ENCODE measurements at places on chromosomes 2 and 18.

- no peak for DNase-seq
Observed at GRCh38 chr18:62126737-62127136, 60.1 kb downstream of the PIGN start.

DNA sequence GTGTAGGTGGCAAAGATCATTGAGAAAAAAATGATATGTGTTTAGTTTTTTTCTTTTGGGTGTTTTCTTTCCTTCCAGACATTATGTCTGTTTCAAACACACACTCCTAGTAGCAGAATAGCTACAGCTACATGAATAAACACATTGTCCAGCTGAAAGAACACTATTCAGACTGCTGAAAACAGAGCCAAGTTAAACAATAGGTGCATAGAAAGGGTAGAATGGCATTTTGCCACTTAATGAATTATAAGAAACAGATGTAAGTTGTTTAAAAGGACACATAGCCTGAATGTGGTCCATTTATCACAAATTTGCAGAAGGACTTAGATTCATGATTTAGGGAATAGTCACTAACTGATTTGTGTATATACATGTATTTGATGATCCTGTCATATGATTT lies 20.1 kb downstream of the CTLA4 start:
- DNase-seq = no peak

DNA sequence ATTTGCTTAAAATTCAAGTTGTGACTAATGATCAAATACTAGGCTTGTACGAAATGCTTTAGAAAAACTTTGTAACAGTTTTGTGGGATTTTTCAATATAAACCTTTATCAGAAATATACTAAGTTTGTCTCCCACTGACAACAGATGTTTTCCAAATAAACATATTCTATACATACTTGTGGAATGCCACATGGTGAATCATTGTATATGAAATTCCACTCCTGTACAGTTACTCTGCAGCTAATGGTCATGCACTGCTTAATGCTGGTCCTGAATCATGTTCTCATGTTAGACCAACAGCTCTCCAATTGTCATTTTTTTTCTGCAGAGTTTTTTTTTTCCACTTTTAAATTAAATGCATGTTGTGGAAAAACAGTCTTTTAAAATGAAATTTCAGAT lies 90.1 kb downstream of the DPP4 start:
- DNase-seq = no peak

GRCh38 chr2:10354399-10354798 lies 51.7 kb downstream of the HPCAL1 start:
- DNase-seq = no peak

GRCh38 chr18:68922392-68922791 lies 124.5 kb downstream of the CCDC102B start:
- DNase-seq = no peak

DNA sequence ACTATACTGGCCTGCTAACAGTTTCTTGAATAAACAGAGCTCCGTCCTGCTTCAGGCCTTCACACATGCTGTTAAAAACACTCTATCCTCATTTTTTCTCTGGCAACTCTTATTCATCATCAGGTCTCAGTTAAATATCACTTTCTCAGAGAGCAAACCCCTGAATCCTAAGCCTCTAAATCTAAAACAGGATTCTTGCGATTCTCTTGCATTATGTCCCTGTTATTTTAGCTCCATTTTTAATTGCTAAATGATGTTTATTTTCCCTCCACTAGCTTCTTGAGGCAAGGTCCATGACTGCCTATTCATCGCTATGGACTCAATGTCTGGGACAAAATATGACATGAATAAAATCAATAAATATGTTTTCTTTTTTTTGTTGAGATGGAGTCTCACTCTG lies 190.7 kb upstream of the SMAD7 start:
- DNase-seq = no peak

DNA sequence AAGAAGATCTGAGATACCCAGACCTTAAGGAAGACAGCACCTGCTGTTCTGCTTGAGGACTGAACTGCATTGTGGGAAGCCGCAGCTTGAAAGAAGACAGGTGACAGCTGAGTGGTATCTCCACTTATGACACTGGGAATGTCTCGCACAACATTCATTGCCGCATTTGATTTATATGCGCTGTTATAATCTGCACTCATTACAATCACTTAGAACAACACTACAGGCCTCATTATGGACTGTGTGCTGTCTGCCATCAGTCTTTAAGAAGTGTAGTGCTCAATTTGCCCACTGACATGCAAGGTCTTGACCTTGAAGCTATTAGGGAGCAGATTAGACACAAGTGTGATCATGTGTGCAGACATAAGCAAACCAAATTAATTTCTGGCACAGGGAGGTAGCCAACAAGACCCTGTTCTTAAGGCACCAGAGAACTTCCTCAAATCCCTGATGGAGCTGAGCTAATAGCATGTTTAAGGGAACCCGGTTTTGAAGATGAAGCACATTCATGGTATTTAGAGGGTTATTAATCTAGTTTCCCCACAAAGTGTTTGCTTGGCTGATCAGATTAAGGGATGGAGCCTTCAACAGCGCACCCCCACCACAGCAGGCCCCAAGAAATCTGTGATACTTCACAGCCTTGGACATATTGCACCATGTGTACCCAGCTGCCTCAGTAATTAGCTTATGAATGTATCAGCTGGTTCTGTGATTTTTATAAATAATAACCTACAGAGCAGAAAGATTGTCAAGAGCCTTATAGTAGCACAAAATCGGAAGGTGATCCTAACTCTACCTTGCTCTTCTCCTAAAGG lies 146.8 kb downstream of the SATB2 start:
- no peak for DNase-seq

GRCh38 chr2:239297142-239298004 lies 103.4 kb downstream of the HDAC4 start:
- DNase-seq = no peak

DNA sequence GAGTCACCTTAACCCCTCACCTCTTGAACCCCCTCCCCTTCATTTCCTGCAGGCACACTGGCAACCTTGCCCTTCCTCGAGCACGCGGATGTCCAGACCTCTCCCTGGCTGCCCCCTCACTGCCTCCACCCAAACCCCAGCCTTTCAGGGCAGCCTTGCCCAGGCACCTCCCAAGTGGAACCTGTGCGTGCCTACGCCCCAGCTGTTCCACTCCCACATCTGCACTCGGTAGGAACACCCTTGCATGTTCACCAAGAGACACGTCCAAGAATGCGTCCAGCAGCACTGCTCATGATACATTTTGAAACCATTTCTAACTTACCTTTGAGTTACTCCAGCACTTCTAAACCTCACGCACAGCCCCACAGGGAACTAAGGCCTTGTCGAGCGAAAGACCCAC lies 93.8 kb upstream of the YWHAQ start:
- DNase-seq = no peak

- DNase-seq = no peak
Observed at GRCh38 chr2:232454630-232455029, 1.3 kb upstream of the ALPI start.

DNA sequence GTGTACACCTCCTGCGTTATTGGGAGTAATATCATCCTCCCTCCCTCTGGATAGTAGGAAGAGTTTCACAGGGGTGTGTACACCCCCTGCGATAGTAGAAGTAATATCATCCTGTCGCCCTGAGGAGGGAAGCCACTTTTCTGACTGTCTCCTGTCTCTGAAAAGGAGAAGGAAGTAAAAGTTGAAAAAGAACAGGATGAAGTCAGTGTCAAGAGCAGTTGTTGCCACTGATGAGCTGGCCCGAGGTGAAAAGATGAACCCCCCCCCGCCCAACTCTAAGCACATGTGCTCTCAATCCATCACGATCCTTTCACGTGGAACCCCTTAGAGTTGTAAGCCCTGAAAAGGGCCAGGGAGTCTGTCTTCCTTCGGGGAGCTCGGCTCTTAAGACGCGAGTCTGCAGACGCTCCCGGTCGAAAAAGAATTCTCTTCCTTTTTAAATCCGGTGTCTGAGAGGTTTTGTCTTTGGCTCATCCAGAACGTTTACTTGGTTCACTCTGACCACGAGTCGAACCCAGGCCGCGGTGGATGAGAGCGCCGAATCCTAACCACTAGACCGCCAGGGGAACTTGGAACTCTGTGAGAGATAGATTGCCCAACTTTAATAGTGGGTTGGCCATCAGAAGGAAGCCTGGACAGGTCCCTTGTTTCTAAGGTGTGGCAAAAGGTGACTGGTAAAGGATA lies 22.4 kb upstream of the NAGK start:
- no peak for DNase-seq

GRCh38 chr18:10523544-10523943 lies 2.3 kb upstream of the NAPG start:
- no peak for DNase-seq

GRCh38 chr2:200439981-200440380 lies 69.9 kb downstream of the KCTD18 start:
- DNase-seq = no peak

- DNase-seq = no peak
Observed at GRCh38 chr2:179765666-179766065, 95.7 kb downstream of the ZNF385B start.

- no peak for DNase-seq
Observed at GRCh38 chr18:65735155-65735554, 15.7 kb upstream of the CDH7 start.

DNA sequence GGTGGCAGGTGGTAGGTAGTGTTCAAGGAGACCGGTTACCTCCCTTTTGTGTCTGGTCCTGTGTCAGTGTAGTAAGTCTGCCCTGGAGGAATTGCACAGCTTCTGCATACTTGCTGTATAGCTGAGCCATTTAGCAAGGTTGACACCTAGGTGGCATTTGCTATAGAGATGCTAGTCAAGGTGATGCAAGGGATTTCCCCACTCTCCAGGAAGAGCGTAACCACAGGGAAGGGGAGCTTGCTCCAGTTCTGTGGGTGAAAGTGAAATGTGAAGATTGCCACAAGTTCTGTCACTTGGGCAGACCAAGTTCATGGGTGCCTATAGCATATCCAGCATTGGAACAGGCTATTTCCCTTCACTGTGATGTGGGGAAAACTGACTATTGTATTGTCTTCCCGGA lies 28.1 kb downstream of the NAT8 start:
- DNase-seq = no peak

DNA sequence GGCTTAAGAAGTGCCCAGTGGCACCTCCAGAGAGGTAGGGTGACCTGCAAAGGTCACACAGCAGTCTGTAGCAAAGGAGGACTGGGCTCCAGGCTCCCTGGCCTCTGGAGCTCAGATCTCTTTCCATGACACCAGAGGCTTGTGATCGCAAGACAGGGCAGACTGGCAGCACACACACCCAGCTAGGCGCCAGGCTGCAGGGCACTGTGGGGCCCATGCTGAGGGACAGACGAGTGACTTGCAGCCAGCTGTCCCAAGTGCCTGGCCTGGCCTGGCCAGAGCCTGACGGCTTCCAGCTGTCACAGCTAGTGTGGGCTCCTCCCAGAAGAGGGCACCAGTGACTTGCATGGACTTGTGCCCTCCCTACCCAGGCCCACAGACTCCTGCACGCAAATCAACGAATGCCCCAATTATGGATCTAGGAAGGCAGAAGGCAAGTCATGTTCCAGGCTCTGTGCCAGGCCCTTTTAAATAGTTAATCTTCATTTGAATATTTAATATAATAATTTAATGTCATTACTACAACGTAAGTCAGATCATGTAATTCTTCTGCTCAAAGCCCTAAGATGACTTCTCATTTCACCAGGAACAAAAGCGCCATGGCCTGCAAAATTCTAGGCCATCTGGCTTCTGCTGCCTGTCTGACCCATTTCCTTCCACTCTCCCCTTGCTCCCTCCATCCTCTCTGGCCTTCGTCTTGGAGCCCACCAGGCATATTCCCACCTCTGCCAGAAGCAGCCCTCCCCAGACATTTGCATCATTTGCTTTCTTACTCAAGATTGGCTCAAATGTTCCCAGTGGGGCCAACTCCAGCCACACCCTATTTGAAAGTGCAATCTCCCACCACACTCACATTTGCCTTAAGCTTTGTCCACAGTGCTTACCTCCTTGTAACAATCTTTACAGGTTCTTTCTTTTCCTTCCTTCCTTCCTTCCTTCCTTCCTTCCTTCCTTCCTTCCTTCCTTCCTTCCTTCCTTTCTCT lies 3.7 kb upstream of the SPEG start:
- no peak for DNase-seq

DNA sequence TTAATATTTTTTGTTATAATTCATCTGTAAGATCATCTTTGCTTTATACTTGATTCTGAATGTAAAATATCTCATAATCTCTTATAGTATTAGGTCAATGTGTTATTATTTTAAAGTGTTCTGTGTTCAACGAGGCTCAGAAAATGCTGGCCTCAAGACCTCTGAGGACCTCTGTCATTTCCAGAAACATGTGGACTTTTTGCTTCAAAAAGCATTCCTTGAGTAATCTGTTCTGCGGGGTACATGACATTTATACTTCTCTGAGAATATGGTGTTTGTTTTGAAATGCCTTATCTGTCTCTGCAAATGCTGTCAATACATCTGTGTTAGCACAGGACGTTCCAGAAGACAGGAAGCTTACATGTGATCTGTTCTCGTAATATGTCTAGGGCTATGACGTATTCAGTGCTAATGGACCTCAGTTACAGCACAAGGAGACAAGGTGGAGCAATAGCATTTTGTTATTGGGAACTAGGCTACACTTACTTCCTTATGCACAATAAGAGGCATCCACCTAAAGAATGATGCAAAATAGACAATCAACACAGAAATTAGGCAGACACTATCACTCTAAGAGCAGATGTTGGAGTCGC lies 37.6 kb upstream of the IL1RL1 start:
- DNase-seq = no peak

DNA sequence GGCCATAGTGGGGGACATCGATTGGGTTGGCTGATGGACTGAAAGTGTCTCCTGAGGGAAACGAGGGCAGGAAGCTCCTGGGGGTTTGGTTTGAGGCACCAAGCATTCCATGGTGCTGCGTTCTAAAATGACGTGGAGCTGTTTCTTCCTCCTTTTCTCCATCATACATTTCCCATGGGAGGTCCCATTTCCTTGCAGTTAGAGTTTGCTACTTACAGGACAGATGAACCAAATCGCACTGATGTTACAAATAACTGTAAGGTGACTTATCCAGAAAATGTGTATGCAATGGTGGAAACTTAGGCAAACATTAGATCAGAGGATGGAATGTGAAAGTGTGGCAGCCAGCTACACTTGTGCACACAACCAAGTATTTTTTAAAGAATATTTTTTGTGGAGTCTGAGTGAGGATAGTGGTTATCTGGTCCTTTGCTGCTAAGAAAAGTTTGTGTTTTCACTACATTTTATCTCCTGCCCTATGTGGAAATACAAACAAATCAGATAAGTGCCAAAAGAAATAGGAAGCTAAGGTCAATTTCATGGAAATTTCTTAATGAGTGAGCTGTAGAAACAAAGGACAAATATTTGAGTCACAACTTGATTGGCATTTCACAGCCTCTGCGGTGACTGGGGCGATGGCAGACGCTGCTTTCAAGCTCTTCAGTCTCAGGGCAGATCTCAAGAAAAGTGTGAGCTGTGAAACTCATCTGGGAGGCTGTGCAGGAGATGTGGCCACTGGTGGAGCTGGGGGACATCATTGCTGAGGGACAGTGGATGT lies 256.2 kb downstream of the TSN start:
- DNase-seq = no peak

DNA sequence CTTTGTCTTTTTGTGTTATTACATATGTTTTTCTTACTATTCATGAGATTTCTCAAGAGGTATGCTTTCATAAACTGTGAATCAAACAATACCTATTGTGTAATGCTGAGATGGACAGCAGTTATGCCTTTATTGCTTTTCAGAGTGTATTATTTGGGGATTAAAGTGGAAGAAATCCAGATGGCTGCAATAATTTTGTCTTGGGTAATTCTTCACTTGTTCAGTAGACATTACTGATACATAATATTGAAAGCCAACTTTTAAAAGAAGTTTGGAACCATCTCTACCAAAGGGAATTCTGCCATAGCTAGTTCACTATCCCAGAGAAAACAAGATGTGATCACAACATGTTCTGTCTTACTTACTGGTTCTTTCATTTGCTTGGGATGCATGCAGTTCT lies 253.4 kb upstream of the ZSWIM2 start:
- DNase-seq = no peak

All from stimulated activated CD8-positive, alpha-beta memory T cell treated with anti-CD3 and anti-CD28 coated beads, Interleukin-7, amount 100 ng/mL, for 4 hours (primary cell).